ENCODE measurements at places on chromosomes 6 and 20. TPM values are rescaled to one million over a fixed set of nuclear protein-coding genes. Genes with fewer than 3 reads are reported as not detected.

DNA sequence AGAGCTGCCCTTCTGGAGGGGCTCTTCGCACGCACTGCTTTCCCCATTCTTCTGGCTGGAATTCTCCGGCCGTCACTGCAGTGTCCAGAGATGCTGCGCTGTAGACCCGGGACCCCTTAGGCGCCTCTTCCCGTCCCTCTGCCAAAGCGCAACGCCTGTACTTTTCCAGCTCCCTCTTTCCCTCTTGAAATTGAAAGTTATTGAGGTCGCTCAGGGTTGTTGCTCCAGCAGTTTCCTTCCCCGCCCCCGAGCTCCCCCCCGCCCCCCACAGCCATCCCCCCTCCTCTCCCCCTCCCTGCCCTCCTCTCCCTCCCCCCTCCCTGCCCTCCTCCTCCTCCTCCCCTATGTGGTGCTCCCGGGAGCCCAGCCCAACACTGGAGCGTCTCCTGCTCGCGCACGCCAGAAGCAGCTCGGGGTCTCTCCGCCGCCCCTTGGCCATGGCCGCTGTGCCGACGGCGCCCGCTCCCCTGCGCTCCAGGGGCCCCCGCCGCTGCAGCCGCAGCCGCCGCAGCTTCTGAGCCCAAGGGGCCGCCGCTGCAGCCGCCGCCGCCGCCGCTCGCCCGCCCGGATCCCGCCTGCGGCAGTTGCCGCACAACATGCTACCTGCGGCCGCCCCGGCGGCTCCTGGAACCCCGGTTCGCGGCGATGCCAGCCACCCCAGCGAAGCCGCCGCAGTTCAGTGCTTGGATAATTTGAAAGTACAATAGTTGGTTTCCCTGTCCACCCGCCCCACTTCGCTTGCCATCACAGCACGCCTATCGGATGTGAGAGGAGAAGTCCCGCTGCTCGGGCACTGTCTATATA, at the start of gene RSPO3:
TSS of gene RSPO3 (plus strand) at position 374 of the 804 bp plus-strand sequence. CDS start 522 bp downstream, outside the sequence.
- no peaks in the 10 kb centered on the region for H3K4me1 ChIP-seq
- peaks cover 39% of the 10 kb centered on the region for H3K27me3 ChIP-seq
- no peak for DNase-seq
- no peak within 1 kb of the TSS for H3K27ac ChIP-seq
- no peak within 1 kb of the TSS for H3K4me3 ChIP-seq

- H3K4me3 ChIP-seq, result no peak overlapping the region
- no peak overlapping the region for H3K27ac ChIP-seq
- no peaks in the 10 kb centered on the region for H3K36me3 ChIP-seq
- no peaks in the 10 kb centered on the region for H3K27me3 ChIP-seq
- no peaks in the 10 kb centered on the region for H3K4me1 ChIP-seq
These were observed 48.6 kb upstream of the RCAN2 start for GRCh38 chr6:46539866-46540265.

DNA sequence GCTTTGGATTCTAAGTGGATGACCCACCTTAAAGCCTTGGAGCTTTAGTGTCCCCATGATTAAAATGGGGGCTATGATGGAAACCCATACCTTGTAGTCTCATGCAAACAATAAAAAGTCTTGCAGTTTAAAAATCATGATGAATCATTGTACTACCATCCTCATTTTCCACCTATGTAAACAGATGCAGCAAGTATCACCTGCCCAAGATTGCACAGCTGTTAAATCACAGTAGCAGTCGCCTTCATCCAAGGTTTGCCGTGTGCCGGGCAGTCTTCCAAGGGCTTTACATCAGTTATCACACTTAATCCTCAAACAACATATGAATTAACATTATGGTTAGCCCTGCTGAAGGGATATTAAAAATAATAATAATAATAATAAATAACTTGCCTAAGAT, 210.3 kb downstream of the FOXA2 start:
- no peak for DNase-seq
- peaks cover 40% of the 10 kb centered on the region for H3K4me1 ChIP-seq
- H3K27ac ChIP-seq, result peak overlapping the region; percentile 73

DNA sequence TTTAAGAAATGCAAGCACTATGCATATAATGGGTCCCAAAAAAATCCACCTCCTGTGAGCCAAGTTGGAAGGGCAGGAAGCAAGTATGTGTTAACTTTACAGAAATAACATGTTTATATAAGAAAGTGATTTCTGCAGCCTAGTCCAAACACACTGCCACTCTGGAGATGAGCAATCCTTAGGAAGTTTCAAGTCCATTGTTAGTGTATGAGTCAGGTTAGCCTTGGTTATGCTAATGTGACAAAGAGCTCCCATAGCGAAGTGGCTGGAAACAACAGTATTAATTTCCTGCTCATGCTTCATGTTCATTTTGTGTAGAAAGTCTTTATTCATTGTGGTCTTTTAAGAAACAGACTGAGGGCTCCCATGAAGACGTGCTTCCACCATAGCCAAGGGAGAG, 121.4 kb downstream of the TBXT start:
- no peak for DNase-seq
- H3K27ac ChIP-seq, result no peak overlapping the region

- no peaks in the 10 kb centered on the region for H3K36me3 ChIP-seq
- peak within 1 kb of the TSS; percentile 52 for H3K27ac ChIP-seq
- H3K4me3 ChIP-seq, result peak within 1 kb of the TSS; percentile 68
- peak; percentile 41 for DNase-seq
- H3K27me3 ChIP-seq, result no peaks in the 10 kb centered on the region
These were observed at the start of gene BTN3A1 for GRCh38 chr6:26401987-26402658. Gene BTN3A1, plus strand, starts transcription at chr6:26402275. Its CDS starts 3,289 bp downstream, at chr6:26405564.

- H3K4me1 ChIP-seq, result no peaks in the 10 kb centered on the region
- no peak overlapping the region for H3K4me3 ChIP-seq
- peaks cover 53% of the 10 kb centered on the region for H3K36me3 ChIP-seq
- H3K27ac ChIP-seq, result no peak overlapping the region
These were observed 15.3 kb downstream of the POLR1C start for GRCh38 chr6:43532201-43532600.

B3GAT2 gene
- total RNA-seq, result not detected

MLIP gene
- total RNA-seq, result 0.59 TPM

TBXT gene
- not detected for total RNA-seq

VSTM2L gene
- total RNA-seq, result 0.69 TPM
